ENCODE measurements at places on chromosomes 6 and 20. TPM values are rescaled to one million over a fixed set of nuclear protein-coding genes. Genes with fewer than 3 reads are reported as not detected.

CCM2L gene
- total RNA-seq = 13.1 TPM

HMGCLL1 gene
- under 0.01 TPM for total RNA-seq

NKAPL gene
- 0.85 TPM for total RNA-seq

TRAM2 gene
- 113 TPM for total RNA-seq

LY6G6F gene
- not detected for total RNA-seq

All from endothelial cell of coronary artery (primary cell).